Anterior cingulate cortex (tissue), 58 donors: ENCODE measurements at places on chromosomes 7 and 10.

- DNase-seq = no peak
Measured at GRCh38 chr7:78501064-78501463, 702.5 kb downstream of the PHTF2 start.

DNA sequence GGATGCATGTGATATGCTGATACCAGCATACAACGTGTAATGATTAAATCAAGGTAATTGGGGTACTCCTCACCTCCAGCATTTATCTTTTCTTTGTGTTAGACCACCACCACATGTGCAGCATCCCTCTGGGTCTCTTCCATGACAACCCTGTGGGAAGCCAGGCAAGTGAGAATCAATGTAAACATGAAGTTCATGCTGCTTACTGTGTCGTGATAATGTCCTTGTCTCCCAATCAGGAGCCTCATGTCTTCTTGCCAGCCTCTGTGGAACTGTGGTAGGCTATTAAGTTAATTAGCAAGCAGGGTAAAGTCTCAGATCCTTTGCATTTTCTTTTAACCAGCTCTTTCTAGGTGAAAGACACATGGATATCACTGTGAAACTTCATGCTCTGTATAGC lies 126.7 kb downstream of the TES start:
- DNase-seq = no peak

GRCh38 chr10:70344144-70344543 lies 38.3 kb downstream of the LRRC20 start:
- no peak for DNase-seq

- DNase-seq = no peak
Measured at GRCh38 chr10:64320448-64320847, 799.2 kb downstream of the REEP3 start.

DNA sequence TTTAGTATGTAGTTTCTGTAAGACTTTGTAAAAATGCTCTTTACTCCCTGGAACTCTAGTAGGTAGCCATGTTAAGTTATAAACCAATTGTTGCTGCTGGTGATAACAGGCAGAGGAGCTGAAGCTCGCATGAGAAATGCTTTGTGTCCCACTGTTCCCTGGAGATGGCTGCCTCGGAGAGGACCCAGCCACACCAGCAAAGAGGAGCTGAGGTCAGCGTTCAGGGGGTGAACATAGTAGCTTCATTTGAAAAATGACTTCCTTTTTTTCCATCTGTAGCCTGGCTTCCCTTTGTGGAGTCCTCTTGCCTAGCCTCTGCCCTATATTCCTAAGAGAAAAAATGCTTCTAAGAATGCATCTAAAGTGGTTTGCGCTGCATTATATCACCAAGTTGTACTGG lies 20.3 kb downstream of the CELF2 start:
- no peak for DNase-seq

- DNase-seq = no peak
Measured at GRCh38 chr7:47226696-47227095, 355.2 kb downstream of the TNS3 start.

DNA sequence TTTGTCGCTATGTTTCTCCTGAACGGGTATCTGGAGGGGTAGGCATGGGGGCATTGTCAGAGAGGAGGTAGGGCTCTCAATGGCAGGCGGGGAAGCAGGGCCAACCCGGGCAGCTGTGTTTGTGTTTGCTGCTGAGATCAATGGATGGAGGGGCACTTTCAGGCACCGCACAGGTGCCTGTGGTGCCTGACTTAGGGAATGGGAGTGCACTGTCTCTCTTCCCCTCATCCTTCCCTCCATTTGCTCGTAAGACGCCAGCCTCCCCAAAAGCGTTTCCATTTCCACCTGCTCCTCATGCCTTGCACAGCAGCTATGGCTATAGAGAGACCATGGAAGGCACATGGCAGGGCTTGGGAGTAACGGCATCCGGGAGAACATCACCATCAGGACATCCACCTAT lies 615.9 kb upstream of the FOXK1 start:
- no peak for DNase-seq

GRCh38 chr7:92415225-92415624 lies 32.1 kb upstream of the GATAD1 start:
- DNase-seq = no peak

DNA sequence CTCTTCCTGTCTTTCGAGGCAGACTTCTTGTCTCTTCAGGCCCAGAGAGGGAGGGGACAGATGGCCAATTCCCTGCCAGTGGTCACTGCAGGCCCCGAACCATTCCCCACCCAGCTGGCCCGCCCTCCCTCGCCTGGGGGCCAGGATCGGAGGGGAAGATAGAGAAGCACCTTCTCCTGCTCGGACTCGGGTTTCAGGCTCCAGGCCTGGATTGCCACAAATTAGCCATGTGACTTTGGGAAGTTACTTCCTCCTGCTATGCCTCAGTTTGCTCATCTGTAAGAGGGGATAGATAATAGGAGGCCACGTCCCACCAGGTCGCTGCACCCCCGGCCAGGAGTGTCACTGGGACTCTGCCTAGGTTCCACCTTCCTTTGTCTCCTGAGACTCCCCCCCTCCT lies 24.8 kb upstream of the PPP2R2D start:
- DNase-seq = no peak

DNA sequence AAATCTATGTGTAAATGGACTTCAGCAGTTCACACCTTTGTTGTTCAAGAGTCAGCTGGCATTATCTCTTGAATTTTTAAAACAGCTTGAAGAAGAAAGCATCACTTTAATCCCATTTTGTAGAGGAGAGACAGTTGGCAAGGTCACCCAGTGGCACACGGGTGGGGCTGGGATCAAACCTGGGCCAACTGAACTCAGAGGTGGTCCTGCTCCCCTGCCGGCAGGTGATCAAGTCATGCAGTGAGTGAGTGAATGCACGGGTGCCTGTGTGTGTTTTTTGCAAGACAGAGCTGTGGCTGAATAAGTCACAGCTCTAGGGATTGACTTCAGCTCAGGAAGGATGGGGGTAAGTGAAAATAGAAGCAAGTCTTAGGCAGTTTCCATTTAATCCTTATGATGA lies 9.5 kb downstream of the GHRHR start:
- DNase-seq = no peak

- no peak for DNase-seq
Measured at GRCh38 chr7:150514748-150515222, at the start of gene GIMAP7. GIMAP7 (plus strand) TSS chr7:150514872; CDS start chr7:150519975, 5,103 bp downstream.

GRCh38 chr10:115706026-115706425 lies 567.0 kb downstream of the GFRA1 start:
- no peak for DNase-seq

DNA sequence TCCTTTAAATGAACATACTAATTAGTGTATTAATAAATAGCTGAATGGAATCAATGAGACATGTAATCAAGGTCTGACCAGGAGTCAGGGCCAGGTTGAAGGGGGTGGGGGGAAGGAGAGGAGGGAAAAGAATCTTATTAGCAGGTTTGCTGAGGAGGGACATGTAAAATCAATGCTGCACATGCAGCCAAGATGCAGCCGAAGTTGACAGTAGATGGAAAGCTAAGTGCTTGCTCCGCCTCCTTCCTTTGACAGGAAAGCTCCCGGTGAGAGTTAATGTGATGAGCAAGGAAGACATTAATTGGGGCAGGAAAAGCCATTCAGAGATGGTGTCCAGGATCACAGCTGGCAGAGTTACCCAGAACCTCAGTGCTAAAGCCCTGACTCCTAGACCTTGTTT lies 24.4 kb downstream of the PLXNA4 start:
- DNase-seq = no peak

- DNase-seq = no peak
Measured at GRCh38 chr7:105439174-105439893, 50.6 kb upstream of the SRPK2 start.

DNA sequence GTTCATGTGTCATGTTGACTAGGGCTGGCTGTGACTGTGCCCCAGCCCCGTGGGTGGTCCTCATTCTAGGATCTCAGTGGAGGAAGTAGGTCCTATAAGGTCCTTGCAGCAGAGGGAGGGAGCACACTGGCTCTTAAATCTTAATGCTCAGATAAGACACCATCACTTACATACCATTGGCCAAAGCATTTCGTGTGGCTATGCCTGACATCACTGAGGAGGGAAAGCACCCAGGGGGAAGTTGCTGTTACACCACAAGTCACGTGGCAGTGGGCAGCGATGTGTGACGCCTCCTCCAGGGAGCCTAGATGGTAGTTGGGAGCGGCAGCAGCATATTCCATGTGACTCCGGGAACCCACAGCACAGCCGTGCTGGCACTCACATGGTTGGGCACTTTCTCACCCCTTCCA lies 224.7 kb upstream of the SH2B2 start:
- no peak for DNase-seq

DNA sequence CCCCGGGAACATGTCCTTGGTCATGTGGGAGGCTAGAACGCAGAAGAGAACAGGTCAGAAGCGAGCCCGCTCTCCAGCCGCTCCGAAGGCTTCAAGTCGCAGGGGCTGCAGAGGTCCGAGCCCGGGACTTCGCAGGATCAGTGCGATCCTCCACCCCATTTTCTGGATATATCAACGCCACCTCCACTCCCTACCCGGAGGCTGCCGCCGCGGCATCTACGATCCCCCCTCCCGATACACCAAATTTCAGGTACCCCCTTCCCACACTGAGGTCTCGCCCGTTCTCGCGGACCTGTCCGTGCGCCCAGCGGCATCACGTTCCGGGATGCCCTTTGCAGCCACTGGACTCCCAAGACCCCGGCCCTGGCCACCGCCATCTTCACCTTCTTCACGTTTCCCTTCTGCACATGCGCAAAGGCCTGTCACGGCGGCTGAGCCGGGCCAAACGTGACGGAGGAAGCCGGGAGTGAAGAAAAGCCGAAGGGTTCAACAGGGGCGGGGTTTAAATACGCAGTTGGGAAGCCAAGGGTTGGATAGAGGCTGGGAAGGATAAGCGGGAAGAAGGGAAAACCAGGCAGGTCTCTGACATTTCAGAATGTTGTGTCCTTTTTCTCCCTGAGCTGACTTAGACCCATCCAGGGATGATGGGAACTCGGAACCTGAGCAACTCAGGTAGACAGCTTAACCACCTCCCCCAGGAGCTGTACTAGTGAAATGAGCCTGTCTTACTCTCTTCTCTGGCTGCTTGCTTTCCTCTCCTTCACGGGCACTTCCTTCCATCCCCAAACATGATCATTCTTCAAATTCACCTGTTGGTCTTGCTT lies at the start of gene NDUFB8:
NDUFB8 (minus strand) TSS at position 397 of the 824 bp plus-strand sequence; CDS start at position 377, 20 bp downstream.
- peak; percentile 81 for DNase-seq

- DNase-seq = no peak
Measured at GRCh38 chr7:28434510-28434909, 22.2 kb downstream of the CREB5 start.

DNA sequence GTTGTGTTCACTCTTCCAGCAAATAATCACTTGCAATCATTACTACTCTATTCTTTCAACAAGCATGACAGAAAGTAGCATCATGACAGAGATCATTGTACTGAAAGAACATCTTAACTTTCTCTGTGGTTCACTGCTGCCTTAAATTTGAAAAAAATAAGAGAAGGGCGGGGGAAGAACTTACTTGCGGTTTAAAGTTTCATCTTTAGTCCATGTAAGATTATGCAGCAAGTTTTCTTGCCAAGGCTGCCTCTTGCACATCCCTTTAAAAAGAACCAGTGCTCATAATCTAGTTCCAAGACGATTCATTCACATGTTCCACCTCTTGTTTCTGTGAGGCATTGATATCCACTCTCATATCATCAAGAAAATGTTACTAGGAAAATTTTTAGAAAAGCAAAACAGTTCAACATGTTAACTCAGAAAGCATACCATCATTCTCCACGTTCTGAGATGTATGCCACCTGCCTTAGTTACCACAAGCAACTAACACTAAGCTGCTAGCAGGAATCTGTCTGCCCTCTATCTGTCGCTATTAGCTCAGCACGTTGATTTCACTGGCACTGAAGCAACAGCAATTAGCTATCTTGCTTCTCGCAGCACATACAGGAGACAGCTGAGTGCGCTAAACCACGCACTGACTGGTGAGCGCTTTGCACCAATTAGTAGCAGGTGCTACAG lies at the start of gene PCDH15:
PCDH15 (minus strand) TSS at position 491 of the 681 bp plus-strand sequence. CDS start 136,969 bp downstream, outside the sequence.
- DNase-seq = peak; percentile 39

DNA sequence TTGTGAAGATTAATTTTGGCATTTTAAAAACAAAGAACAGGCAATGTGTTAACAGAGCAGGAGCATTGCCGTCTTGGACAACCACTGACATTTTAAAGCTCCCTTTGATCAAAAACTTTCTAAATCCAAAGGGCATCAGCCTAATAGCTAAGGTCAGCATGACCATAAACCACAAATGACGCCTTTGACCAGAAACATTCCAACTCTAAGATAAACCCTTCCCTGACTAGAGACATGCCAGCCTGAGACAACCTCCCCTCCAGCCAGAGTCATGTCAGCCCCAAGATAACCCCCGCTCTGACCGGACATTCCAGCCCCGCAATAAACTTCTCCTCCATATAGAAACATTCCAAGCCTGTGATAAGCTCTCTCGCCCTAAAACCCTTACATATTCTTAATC lies 949.4 kb upstream of the POT1 start:
- DNase-seq = no peak

GRCh38 chr10:61855771-61856170 lies 45.7 kb upstream of the ARID5B start:
- DNase-seq = no peak

- DNase-seq = no peak
Measured at GRCh38 chr7:36205803-36206202, 52.7 kb downstream of the EEPD1 start.

DNA sequence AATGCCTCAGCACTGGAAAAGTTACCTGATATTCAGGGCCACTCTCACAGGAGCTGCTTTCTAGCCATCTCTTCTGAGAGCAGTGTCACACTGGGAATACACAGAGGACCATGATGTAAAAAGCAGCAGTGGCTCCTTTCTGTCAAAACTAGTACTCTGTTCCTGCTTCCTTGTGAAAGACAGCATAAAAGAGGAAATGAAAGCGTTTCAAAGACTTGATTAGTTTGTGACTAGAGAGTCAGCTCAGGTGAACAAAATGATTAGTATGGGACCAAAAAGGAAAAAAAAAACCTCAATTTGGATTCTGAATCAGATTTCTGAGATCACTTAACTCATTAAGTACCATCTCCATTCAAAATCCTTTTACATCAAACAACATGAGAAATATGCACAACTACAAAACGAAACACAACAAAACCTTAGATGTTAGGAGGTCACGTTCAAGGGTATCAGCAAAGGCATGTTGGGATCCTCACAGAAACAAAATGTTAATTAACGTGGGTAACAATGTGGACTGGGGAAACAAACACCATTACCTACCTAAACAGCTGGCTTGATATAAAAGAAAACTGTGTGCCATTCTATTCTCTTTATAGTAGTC lies 103.7 kb downstream of the MACC1 start:
- no peak for DNase-seq

- no peak for DNase-seq
Measured at GRCh38 chr10:29268011-29268410, 20.9 kb upstream of the LYZL1 start.

GRCh38 chr7:7159063-7159658 lies 23.2 kb upstream of the C1GALT1 start:
- no peak for DNase-seq
